ENCODE measurements at places on chromosomes 6 and 20.

DNA sequence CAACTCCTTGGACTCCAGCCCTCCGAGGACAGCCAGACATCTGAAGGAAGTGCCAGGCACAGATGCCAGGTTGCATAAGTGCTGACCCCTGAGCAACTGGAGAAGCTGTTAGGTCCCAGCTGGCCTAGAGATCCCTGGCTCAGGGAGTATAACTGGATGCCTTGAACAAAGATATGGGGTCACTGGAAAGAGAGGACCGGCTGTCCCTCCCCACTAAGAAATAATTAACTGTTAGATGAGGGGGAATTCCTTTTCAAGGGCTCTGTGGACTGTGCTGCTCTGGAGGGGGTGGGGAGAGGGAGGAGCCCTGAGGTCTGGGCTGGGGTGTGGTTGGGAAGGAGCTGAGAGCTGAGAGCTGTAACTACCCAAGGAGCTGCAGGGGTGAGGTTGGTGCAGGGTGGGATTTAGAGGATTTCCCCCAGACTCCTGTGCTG is 39.6 kb downstream of the HLA-F start:
- no peak for DNase-seq

- DNase-seq, result no peak
These were observed 49.9 kb upstream of the FAM184A start for GRCh38 chr6:119128252-119128912.

- DNase-seq, result no peak
These were observed 530.8 kb downstream of the BCKDHB start for GRCh38 chr6:80637312-80637711.

GRCh38 chr20:22918286-22918983 is 116.7 kb upstream of the SSTR4 start:
- DNase-seq, result no peak

- DNase-seq, result no peak
These were observed 396.3 kb downstream of the ZFAND3 start for GRCh38 chr6:38215651-38216311.

- no peak for DNase-seq
These were observed 34.0 kb downstream of the BPIFB4 start for GRCh38 chr20:33113387-33113908.

DNA sequence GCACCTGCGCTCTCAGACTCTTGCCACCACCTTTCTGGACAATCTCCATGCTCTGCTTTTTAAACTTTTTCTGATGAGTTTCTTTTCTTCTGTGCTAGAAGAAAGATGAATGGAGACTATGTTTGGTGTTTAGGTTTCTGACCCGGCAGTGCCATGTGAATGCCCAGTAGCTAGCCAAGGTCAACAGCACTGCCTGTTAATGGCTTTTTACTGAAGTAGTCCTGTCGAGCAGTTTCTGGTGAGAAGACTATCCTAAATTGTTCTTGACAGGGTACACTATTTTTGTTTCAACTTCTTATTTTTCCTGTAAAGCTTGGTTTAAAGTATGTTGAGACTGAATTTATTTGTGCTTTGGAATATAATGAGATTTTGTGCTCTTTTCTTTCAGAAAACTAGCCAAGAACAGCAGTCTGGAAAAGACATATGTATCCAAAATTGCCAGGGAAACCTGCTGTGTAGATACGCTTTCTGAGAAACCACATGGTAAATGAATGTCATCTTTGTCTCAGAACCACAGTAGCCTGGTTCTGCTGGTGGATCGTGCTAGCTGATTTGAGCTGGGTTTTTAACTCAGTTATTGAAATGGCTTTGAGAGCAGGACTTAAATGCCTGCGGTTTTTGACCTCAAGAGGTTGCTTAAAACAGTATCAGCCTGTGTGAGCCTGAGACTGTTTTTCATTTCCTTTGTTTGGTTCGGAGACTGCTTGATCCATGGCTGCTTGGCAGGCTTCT is 48.1 kb downstream of the KCNS1 start:
- DNase-seq, result no peak

DNA sequence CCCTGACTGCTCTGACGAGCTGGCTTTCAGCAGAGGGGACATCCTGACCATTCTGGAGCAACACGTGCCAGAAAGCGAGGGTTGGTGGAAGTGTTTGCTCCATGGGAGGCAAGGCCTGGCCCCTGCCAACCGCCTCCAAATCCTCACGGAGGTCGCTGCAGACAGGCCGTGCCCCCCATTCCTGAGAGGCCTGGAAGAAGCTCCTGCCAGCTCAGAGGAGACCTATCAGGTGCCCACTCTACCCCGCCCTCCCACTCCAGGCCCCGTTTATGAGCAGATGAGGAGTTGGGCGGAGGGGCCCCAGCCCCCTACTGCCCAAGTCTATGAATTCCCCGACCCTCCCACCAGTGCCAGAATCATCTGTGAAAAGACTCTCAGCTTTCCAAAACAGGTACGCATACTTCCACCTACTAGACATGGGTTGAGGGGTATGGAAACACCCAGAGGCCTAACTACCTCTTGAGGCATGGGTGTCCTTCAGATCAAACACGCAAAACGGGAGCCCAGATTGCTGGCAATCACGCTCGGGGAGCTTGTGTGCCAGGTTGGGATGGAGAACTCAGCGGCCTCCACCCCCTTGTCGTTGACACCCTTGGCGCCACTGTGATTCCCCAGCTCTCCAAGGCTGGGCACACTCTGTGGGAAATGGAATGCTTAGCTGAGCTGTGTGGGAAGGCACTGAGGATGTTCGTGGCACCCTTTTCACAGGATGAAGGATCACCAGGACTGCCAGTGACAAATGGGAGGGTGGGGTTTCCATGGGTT is 25.3 kb downstream of the CASS4 start:
- DNase-seq, result no peak

- DNase-seq, result no peak
These were observed 226.8 kb downstream of the C6orf118 start for GRCh38 chr6:165082636-165083035.

DNA sequence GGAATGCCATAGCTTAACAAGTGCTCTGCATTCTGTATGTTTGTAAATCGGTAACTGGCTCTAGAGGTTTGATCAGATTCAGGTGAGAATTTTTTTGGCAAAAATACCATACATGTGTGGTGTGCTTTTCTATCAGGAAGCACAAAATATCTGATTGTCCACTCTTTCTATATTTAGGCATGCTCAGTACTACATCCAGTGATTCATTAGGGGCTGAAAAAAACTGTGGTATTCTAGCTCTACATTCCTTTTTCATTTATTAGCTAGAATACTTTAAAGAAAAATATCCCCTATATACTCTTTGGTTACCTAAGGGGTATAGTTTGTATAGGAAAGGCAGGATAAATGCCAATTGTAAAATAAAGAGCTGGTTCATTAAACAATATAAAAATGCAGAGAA is 10.6 kb upstream of the ELOVL2 start:
- DNase-seq, result no peak

- no peak for DNase-seq
These were observed 554 bp upstream of the ZSCAN31 start for GRCh38 chr6:28336284-28337120.

- no peak for DNase-seq
These were observed 567.8 kb upstream of the ID4 start for GRCh38 chr6:19269341-19269898.

GRCh38 chr6:18609715-18610114 is 222.6 kb downstream of the RNF144B start:
- DNase-seq, result no peak

DNA sequence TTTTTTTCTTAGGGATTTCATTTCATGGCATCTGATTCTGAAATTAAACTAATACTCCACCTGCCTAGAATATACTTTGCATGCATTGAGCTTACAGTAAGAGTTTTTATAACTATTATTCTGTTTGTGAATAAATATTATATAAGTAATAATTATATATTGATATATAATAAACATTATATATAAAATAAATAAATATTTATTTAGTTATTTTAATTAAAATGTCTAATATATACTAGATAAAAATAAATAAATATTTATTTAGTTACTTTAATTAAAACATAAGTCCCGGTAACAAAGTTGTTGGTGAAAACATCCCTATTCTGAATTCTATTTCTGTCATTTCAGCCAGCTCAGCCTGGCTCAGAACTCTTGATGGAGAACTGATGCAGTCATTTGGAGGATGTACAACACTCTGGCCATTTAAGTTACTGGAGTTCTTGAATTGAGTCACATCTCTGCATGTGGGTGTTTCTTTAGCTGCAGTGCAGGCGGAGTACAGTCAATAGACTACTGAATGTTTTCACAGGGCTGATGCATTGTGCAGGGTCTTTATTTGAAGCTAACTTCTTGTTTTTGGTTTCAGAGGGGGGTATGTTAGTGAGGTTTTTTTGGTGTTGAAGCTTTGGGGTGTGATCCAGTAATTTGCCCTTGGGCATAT is 508.9 kb upstream of the ADGRB3 start:
- no peak for DNase-seq

GRCh38 chr20:19699180-19699971 is 58.7 kb upstream of the RIN2 start:
- no peak for DNase-seq

GRCh38 chr6:139955366-139956155 is 581.1 kb upstream of the CITED2 start:
- DNase-seq, result peak; percentile 31

GRCh38 chr6:20227350-20227749 is 15.1 kb upstream of the MBOAT1 start:
- no peak for DNase-seq

GRCh38 chr6:79334674-79335073 is 100.2 kb upstream of the HMGN3 start:
- DNase-seq, result no peak

DNA sequence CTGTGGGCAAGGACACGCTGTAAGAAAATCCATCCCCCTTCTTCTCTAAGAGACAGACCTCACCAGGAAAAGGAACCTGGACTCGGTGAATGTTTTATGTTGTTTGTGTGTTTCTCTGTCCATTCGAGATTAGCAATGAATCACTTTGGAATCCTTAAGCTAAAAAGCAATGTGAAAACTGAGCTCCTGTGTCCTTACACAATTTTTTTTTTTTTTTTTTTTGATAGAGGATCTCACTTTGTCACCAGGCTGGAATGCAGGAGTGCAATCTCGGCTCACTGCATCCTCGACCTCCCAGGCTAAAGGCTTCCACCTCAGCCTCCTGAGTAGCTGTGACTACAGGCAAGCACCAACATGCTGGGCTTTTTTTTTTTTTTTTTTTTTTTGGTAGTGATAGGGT is 32.1 kb downstream of the BFSP1 start:
- DNase-seq, result no peak

DNA sequence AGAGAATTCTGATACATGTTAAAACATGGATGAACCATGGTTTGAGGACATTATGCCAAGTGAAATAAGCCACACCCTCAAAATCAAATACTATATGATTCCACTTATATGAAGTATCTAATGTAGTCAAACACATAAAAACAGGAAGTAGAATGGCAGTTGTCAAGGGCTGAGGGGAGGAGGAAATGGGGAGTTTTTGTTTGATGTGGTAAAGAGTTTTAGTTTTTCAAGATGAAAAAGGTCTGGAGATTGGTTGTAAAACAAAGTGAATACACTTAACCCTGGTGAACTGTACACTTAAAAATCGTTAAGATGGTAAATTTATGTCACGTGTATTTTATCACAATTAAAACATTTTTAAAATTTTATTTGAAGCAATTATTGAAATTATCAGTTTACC is 127.4 kb upstream of the GRIK2 start:
- DNase-seq, result no peak

DNA sequence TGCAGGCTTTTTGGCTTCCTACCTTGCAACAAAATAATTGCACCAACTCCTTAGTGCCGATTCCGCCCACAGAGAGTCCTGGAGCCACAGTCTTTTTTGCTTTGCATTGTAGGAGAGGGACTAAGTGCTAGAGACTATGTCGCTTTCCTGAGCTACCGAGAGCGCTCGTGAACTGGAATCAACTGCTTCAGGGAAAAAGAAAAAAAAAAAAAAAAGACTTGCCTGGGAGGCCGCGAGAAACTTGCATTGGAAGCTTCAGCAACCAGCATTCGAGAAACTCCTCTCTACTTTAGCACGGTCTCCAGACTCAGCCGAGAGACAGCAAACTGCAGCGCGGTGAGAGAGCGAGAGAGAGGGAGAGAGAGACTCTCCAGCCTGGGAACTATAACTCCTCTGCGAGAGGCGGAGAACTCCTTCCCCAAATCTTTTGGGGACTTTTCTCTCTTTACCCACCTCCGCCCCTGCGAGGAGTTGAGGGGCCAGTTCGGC is 420 bp downstream of the SOX4 start:
- DNase-seq, result no peak

DNA sequence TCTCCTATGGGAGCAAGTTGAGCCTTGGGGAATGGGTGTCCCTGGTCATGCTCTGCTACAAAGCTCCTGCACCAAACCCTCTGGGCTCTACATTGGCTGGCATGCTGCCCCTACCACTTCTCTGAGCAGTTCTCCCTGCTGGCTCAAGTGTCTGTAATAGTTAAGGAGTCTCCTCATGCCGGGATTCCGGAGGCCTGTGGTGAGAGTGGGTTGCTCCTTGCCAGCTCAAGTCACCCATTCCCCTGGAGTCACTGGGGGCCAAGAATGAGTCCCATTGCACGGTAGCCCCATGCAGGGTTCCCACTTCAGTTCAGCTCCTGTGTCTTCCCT is 173.9 kb downstream of the PRDM13 start:
- DNase-seq, result no peak

- peak; percentile 90 for DNase-seq
These were observed 1059.0 kb upstream of the EPHA7 start for GRCh38 chr6:94478133-94479005.

GRCh38 chr6:166765234-166765541 is 138.1 kb upstream of the RPS6KA2 start:
- DNase-seq, result no peak

- DNase-seq, result no peak
These were observed 6.8 kb downstream of the MKKS start for GRCh38 chr20:10427060-10427692.

DNA sequence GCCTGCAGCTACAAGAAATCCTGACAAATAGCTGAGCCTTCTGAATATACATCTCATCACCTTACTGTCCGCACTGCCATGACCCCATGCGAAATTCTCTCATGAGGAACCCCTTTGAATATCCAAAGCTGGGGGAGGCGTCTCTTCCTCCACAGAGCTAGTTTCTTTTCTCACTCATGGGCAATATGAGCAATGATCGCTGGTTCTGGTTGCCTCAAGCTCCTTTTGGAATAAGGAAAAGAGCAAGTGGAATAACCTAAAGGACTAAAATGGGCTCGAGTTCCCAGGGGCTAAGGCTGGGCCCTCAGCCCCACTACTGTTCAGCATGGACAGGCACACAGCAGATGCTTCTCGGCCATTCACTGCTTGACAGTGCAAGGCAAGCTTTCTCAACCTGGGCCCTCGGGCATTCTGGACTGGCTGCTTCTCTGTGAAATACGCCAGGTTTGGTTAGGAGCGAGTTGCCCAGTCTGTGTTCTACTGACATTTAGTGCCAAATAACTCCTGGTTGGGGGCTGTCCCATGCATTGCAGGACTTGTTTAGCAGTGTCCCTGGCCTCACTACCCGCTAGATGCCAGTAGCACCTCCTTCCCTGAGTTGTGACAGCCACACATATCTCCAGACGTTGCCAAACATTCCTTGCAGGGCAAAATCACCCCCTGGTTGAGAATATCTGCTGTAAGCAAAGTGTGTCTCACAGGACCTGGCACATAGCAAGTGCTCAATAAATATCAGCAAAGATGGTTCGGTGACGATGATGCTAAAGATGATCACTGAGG is 156.8 kb downstream of the CEBPB start:
- DNase-seq, result no peak

Measured in NCI-H2081 treated with DMSO at 0.1 percent for 48 hours (cell line).